NCI-H82 (cell line): ENCODE measurements at places on chromosomes 2 and 18.

GRCh38 chr18:35061804-35062203 is 20.6 kb downstream of the MAPRE2 start:
- no peak for DNase-seq

- DNase-seq, result no peak
Observed at GRCh38 chr2:64718250-64718885, 64.7 kb upstream of the SERTAD2 start.

- DNase-seq, result no peak
Observed at GRCh38 chr2:152466980-152467676, 132.2 kb downstream of the FMNL2 start.

- DNase-seq, result no peak
Observed at GRCh38 chr2:228703152-228703551, 521.7 kb upstream of the SPHKAP start.

- peak; percentile 32 for DNase-seq
Observed at GRCh38 chr18:3066341-3067110, 53.6 kb upstream of the LPIN2 start.

GRCh38 chr18:26181343-26181826 is 44.9 kb upstream of the TAF4B start:
- no peak for DNase-seq

GRCh38 chr18:57062178-57062577 is 84.7 kb upstream of the BOD1L2 start:
- DNase-seq, result no peak

GRCh38 chr2:3539836-3540235 is 18.3 kb downstream of the RNASEH1 start:
- DNase-seq, result peak; percentile 15
